Midbrain (tissue), 1 donor: ENCODE measurements at places on chromosomes 4 and X.

DNA sequence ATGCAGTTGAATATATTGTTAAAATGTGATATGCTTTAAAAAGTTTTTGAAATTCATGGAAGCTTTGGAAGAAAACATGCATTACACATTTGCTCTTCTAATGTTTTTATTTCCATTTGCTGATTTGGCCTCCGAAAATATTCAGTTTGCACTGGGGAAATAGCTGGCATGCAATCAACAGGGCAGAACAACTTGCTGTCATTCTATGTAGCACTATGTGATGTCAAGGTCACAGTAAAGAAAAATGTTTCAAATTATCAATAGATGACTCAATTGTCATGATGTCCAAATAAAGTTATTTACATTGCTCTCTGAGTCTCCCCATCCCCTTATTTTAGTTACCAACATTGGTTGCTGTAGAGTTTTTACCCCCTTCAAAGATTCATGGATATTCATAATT is 119.2 kb downstream of the TLL1 start:
- no peak for DNase-seq

GRCh38 chr4:47827343-47828047 is 10.4 kb downstream of the CORIN start:
- no peak for DNase-seq

DNA sequence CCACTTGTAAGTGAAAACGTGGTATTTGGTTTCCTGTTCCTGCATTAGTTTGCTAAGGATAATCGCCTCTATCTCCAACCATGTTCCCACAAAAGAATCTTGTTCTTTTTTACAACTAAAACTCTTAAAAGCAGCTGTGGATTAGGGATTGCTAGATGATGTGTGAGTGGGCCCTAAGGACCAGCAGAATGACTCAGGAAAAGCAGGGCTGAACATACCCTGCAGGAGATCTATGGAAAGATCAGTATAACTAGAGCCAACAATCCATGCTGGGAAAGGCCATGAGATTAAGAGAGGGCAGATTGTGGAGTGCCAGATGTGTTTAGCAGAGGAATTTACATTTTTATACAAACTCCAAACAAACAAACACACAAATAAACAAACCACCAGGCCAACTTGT is 128.4 kb upstream of the TMEM164 start:
- DNase-seq, result no peak

DNA sequence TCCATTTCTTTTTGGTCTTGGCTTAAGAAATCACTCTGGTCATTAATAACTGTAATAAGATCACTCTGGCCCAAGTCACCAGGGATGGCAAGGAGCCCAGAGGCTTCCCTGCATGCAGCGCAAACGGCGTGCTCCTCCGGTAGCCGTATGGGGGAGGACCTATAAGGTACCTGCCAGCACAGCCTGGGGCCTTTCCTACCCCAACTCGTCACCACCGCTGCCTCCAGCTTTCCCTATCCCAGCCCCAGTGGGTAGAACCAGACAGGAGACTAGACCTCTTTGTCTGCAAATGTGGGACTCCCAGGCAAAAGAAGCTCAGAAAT is 25.9 kb downstream of the HAND2 start:
- no peak for DNase-seq

DNA sequence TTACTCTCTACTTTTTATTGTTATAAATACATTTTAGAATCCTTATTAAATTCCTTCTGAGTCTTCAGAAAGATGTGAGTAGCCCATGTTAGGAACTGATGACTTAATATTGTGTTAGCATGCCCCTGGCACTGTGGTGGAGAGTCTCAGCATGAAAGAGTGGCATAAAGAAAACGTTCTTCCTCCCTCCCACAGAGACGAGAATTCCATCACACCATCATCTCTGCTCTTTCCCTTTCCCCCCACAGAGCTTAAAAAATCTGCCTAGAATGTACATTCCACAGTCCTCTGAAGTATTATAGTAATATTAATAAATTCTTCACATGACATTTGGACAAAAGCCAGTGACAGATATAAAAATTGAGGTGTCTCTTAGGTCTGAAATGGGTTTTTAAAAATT is 117.8 kb upstream of the DKK2 start:
- no peak for DNase-seq
